Amniotic epithelial cell (primary cell): ENCODE measurements at places on chromosomes 1 and 21.

GRCh38 chr1:204046346-204046745, 26.6 kb upstream of the SOX13 start:
- DNase-seq, result no peak

GRCh38 chr1:44724955-44725698, 5.8 kb downstream of the RNU5D-1 start:
- no peak for DNase-seq

DNA sequence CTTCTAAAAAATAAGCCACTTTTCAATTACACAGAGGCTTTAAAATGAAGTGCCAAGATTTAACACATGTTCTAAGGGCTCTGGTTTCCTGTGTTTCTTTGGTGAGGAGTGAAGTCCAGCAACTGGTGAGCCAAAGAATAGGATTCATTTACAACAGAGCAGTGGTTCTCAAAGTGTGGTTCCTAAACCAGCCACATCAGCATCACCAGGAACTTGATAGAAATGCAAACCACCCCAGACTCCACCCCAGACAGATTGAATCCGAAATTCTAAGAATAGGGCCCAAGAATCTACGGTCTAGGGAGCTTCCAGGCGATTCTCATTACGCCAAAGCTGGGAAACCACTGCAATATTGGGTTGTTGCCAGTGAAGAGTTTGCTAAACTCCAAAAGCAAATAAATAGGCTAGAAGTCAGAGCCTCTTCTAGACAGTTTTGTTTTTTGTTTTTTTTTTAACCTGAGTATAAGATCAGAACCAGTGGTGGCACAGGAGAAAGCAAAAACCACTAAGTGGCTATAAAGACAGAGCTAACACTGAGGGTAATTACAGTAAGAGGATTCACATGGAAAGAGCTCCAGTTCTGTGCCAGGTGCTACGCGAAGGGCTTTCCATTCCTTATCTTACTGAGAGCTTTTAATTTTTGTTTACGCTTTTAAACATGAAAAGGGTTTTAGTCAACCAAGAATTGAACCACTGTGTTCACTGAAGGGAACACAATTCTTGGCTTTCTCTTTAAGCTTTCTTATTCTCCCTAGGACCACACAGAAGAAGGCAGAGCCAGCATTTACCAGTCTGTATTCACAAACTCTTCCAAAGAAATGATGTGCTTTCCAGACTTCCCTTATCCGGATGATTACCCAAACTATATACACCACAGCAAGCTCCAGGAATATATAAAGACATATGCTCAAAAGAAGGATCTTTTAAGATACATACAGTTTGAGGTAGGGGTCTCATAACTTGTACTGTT, 42.4 kb upstream of the FMO2 start:
- peak; percentile 21 for DNase-seq

GRCh38 chr21:40976198-40977109, 129.5 kb upstream of the DSCAM start:
- DNase-seq, result no peak

DNA sequence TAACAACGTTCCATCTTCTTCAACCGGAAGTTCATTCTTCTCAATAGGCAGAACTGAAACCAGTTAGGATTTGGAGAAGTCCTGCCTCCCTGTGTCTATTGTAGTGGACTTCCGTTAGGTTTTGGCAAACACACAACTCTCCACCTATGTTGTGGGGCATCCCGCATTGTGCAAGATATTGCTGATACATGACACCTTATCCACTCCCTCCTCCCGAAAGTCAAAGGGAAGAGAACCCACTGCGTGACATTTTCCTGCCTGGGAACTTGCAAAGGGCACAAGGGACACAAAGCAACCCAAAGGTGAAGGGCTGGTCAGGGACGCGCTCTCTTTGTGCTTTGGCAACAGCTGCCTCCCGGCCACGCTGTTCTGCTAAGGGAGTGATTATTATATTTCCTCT, 164.8 kb downstream of the TPR start:
- no peak for DNase-seq

- no peak for DNase-seq
These were observed 45.6 kb downstream of the AZIN2 start for GRCh38 chr1:33126411-33127000.

- no peak for DNase-seq
These were observed 21.3 kb downstream of the CHODL start for GRCh38 chr21:18265944-18266343.

- no peak for DNase-seq
These were observed 237.1 kb downstream of the HHIPL2 start for GRCh38 chr1:222310836-222311235.
